ENCODE measurements at places on chromosomes 13 and 19.
A peak's percentile ranks its signal among the peaks of the same experiment; 100 is the strongest.

- no peak for DNase-seq
Measured at GRCh38 chr13:103788061-103788652, 721.9 kb upstream of the SLC10A2 start.

DNA sequence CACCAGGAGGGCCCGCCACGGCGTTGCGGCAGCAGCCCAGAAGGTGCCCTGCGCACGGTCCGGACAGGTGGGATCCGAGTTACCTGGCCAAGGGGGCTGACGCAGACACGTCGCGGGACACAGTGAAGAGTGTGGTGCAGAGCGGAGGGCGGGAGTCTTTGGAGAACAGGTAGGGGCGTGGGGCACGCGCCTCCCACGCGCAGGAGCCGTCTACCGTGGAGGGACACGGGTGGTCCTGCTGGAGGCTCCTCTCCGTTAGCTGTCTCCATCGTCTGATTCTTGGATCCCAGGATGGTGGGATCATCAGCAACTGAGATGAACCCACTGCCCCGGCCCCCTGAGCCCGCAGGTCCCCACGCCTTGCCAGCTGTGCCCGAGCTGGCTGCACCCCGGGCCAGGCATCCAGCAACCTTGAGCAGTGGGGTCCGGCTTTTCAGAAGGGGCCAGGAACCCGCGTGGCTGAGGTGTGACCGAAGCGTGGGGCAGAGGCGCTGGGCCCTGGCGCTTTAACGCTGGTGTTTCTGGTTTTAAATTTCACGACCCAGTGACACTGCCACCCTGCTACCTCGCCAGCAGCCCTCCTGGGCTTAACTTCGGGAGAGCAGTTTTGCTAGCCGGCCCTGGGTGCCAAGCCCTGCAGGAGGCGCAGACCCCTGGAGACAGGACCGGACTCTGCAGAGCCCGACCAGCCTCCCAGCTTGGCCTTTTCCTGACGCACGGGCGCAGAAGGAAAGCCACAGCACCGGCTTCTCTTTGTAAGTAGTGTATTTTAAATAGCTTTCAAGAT is 7.3 kb downstream of the FGF22 start:
- DNase-seq: no peak

- DNase-seq: no peak
Measured at GRCh38 chr19:1825909-1826556, 14.0 kb upstream of the ATP8B3 start.

- DNase-seq: peak; percentile 16
Measured at GRCh38 chr13:42486711-42487198, 87.2 kb upstream of the TNFSF11 start.

GRCh38 chr19:20423381-20424197 is 142.0 kb downstream of the ZNF737 start:
- no peak for DNase-seq

All from BJ (cell line).